Naive thymus-derived CD4-positive, alpha-beta T cell (primary cell): ENCODE measurements at places on chromosomes 7 and 10. TPM values are rescaled to one million over a fixed set of nuclear protein-coding genes. Genes with fewer than 3 reads are reported as not detected.

The STEAP1B gene
- not detected for total RNA-seq

The NEURL1 gene
- 0.81 TPM for total RNA-seq

The HOXA10 gene
- not detected in 2 replicates for total RNA-seq

DNA sequence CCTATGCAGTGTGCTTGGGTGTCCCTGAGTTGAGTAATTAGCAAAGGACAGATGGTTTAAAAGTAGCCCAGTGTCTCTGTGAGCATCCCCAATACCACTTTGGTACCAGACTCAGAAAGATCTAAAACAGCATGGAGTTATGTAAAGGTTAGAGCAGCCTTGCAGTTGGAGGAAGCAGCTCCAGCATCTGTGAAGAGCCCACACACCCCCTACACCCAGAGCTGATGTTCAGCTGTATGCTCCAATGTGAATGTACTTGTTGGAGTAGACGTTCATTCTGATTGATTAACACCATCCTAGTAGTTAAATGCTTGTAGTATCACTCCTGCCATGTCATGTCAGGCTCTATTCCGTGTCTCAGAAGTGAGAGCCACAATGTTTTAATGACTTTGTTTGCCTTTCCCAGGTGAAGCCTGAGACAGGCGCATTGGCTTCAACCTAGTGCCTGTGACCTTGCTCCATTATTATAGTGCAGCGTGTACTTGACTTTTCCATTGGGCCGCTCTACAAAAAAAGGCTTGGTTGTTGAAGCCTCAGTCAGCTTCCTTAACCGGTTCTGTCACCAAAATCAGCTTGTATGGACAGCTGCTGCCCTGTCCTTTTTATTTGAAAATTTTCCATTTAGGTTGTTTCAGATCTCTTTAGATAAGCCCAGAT lies 154.2 kb downstream of the LCOR start:
- H3K27ac ChIP-seq: no peak overlapping the region
- no peak overlapping the region for H3K4me3 ChIP-seq
- no peak for DNase-seq
- no peaks in the 10 kb centered on the region for H3K27me3 ChIP-seq
- H3K36me3 ChIP-seq: no peaks in the 10 kb centered on the region

DNA sequence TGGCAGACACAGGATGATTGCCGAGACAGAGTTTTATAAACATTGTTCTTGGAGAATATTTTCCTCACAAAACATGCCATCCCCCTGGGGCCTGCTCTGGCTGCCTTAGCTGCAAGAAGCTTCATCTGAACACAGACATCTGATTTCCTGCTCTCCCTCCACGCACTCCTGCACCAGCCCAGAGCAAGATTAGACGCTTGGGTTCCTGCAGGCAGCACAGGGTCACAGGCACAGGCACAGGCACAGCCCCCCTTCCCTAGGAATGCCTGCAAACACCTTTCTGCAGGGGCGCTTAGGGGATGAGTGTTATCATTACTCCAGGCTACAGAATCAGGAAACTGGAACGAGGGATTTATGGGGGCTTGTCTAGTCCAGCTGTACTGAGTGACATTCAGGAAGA lies 450.3 kb downstream of the GRID1 start:
- no peak overlapping the region for H3K4me3 ChIP-seq
- no peaks in the 10 kb centered on the region for H3K36me3 ChIP-seq
- no peak overlapping the region for H3K27ac ChIP-seq
- no peaks in the 10 kb centered on the region for H3K27me3 ChIP-seq
- no peaks in the 10 kb centered on the region for H3K4me1 ChIP-seq
- DNase-seq: no peak

DNA sequence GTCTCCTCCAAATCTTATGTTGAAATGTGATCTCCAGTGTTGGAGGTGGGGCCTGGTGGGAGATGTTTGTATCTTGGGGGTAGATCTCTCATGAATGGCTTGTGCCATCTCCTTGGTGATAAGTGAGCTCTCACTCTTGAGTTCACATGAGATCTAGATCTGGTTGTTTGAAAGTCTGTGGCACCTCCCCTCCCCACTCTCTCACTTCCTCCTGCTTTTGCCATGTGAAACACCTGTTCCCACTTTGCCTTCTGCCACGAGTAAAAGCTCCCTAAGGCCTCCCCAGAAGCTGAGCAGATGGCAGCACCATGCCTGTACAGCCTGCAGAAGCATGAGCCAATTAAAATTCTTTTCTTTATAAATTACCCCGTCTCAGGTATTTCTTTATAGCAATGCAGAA lies 23.5 kb downstream of the TMEM229A start:
- no peak overlapping the region for H3K27ac ChIP-seq
- no peak for DNase-seq
- no peaks in the 10 kb centered on the region for H3K27me3 ChIP-seq

DNA sequence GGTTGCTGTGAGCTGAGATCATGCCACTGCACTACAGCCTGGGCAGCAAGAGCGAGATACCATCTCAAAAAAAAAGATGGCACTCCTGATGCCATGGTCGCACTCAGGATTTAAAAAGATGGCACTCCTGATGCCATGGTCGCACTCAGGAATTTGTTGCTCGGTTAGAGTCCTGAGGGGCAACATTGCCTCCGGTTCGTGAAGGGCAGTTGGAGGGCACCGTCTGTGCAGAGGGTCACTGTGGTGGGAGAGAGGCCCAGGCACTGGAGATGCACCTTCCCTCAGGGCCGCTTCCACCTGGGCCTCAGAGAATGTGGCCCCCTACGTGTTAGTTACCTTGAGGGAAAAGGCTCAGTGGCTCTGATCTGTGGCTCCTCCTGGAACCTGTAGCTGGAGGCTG lies 18.3 kb downstream of the GTPBP4 start:
- H3K27me3 ChIP-seq: no peaks in the 10 kb centered on the region
- DNase-seq: no peak
- H3K36me3 ChIP-seq: peaks cover 43% of the 10 kb centered on the region
- H3K4me1 ChIP-seq: no peaks in the 10 kb centered on the region
- H3K4me3 ChIP-seq: no peak overlapping the region

GRCh38 chr7:23438171-23438570 lies 32.1 kb downstream of the IGF2BP3 start:
- H3K4me3 ChIP-seq: no peak overlapping the region
- no peaks in the 10 kb centered on the region for H3K36me3 ChIP-seq
- DNase-seq: no peak
- H3K27me3 ChIP-seq: no peaks in the 10 kb centered on the region
- no peaks in the 10 kb centered on the region for H3K4me1 ChIP-seq

DNA sequence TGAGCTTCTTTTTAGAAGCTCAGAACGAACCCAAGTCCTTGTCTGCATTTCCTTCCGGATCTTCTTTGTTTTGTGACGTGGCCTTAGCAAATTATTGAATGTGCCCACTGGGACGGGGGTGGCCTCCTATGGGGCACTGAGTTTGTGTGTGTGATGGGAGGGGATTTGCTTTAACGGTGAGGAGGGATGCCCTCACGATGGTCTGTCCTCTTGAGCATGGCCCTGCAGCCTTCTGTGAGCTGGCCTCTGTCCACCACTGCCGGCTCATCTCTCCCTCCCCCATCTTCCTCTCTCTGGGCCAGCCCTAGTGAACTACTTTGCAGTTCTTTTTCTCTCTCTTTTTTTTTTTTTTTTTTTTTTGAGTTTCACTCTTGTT lies 62.9 kb upstream of the MKRN1 start:
- H3K4me1 ChIP-seq: no peaks in the 10 kb centered on the region
- no peak overlapping the region for H3K27ac ChIP-seq
- DNase-seq: no peak
- H3K27me3 ChIP-seq: no peaks in the 10 kb centered on the region
- H3K36me3 ChIP-seq: no peaks in the 10 kb centered on the region

GRCh38 chr10:94890264-94891022 lies 48.0 kb upstream of the CYP2C9 start:
- H3K4me1 ChIP-seq: no peaks in the 10 kb centered on the region
- H3K4me3 ChIP-seq: no peak overlapping the region
- DNase-seq: no peak
- H3K36me3 ChIP-seq: no peaks in the 10 kb centered on the region

DNA sequence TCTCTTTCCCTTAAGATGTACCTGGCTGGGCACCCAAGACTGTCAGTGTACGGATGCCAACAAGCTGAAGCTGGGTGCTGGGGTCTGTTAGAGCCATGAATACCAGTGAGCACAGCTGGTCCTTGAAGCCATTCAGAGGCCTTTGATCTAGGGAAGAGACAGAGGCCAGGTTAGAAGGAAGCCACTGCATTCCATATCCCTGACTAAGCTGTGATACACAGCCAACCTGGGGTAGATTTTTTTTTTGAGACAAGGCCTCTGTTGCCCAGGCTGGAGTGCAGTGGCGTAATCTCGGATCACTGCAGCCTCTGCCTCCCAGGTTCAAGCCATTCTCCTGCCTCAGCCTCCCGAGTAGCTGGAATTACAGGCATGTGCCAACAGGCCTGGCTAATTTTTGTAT lies 20.8 kb downstream of the ZDHHC16 start:
- no peaks in the 10 kb centered on the region for H3K27me3 ChIP-seq
- H3K4me3 ChIP-seq: no peak overlapping the region
- H3K27ac ChIP-seq: no peak overlapping the region
- H3K36me3 ChIP-seq: peaks cover 14% of the 10 kb centered on the region

DNA sequence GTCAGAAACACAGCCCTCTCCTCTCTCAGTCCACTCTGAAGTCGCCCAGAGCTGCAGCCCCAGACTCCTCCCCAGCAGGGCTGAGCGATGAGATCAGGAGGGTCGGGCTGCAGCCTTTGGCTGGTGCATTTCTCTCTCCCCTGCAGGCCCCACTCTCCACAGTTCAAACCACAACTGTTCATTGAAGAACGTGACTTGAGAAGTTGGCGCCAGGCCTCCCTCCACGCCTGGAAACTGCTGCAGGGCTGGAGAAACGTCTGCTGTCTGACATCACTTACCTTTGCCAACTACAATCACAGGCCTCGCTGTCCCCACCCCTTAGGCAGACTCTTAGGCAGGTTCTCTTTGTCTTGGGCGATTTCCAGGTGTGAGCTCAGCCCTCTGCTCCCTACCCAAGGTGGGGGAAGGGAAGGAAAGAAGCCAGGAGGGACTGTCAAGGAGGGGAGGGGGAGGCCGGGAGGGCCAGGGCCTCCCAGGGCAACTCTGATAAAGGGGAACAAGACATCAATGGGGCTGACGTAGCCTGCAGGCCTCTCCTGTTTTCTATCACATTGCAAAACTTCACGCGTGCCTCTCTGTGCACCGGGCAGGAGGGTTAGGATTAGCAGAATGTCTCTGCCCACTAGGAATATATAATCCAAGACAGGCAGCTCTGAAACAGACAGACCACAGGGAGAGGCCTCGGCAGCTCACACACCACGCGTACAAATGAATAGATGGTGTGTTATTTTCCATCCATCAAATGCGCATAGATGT lies 32.7 kb downstream of the CALML5 start:
- H3K27ac ChIP-seq: no peak overlapping the region
- no peak for DNase-seq
- H3K4me1 ChIP-seq: no peaks in the 10 kb centered on the region
- H3K36me3 ChIP-seq: no peaks in the 10 kb centered on the region
